Jurkat, Clone E6-1 (cell line): ENCODE measurements at places on chromosomes 4 and X.

DNA sequence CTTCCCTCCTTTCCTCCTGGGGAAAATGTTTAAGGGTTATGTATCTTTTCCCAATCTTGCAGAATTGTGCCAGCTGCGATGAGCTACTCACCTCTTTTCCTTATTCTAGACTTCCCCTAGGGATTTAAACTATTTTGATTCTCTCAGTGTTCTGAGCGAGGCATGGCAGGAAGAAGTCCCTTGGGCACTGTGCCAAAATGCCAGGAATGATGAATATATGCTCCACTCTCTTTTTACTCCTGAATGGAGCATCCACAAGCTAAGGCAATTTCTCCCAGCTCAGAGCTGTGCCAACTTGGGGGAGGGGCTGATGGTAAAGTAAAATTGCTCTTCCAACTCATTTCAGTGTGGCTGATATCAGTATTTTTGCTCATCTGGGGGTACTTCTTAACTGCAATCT is 4.0 kb upstream of the C4orf17 start:
- DNase-seq, result no peak

DNA sequence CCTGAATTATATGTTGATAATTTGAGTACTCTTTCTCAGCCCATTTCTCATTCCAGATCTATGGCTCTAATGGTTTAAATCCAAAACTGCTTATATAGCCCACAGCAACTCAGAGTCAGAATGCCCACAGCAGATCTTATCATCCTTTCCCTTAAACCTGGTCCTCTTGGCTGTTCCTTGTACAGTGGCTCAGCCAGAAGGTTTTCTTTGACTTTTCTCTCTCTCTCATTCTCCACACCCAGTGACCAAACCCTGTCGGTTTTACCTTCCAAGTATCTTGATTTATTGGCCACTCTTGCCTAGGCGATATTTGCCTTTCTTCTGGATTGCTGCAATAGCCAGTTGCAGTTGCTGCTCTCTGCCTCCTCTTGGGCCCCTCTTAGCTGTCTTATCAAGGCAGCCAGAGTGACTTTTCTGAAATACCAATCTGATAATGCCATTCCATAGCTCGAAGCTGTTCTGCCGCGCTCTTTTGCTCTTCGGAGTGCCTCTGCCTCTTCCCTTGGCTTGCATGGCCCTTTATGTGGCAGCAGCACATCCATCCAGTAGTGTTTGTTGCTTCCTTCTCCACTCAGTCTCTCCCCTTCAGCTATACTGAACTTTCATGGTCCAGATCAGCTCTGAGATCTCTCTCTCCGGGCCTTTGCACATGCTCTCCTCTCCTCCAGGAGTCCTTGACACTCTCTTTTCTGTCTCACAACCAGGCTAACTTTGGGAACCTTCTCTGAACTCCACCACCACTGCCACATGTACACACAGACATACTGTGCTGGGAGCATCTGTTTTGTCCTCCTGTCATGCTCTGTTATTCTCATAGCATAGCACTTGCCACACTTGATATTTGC is 11.8 kb downstream of the GAB1 start:
- no peak for DNase-seq

- DNase-seq, result no peak
These were observed 154.9 kb downstream of the NPFFR2 start for GRCh38 chr4:72186714-72187113.

DNA sequence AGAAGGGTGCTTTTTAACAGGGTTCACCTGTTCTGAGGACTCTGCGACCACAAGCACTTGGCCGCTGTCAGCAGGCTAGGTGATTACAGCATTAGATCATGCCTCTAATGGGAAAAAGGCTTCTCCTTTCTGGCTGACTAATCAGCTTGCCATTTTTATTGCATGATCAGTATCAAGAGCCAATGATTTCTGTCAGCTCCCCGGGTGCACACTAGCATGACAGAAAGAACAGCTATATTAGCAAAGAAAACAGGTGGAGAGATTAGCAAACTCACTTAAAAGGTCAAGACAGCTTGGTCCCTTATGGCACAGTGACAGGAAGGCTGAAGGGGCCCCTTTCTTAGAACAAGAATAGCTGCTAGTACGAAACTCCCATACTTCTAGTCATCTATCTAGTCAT is 170.0 kb downstream of the SMIM20 start:
- no peak for DNase-seq

GRCh38 chrX:13469963-13470684 is 99.3 kb upstream of the EGFL6 start:
- no peak for DNase-seq
